ENCODE measurements at places on chromosomes 2 and 18.

GRCh38 chr2:71353248-71353647, 21.7 kb downstream of the ZNF638 start:
- no peak for DNase-seq

DNA sequence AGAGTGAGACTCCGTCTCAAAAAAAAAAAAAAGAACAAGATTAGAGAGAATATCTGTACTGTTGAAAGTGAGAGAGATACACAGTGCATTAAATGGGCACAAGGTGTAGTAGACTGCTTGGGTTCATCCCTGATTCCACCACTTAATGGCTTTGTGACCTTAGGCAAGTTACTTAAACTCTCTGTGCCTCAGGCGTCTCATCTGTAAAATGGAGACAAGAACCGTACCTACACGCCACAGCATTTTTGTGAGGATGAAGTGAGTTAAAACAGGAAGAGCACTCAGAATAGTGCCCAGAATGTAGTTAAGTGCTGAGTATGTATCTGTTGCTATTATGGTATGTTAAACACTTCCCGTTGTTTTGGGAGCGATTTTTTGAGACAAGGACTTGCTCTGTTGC, 64.3 kb downstream of the MTHFD2 start:
- no peak for DNase-seq

- DNase-seq: no peak
Measured at GRCh38 chr2:65545837-65546805, 113.7 kb upstream of the SPRED2 start.

GRCh38 chr2:15805206-15805605, 135.1 kb upstream of the MYCN start:
- no peak for DNase-seq

- DNase-seq: no peak
Measured at GRCh38 chr2:168662651-168663208, 139.7 kb upstream of the NOSTRIN start.

DNA sequence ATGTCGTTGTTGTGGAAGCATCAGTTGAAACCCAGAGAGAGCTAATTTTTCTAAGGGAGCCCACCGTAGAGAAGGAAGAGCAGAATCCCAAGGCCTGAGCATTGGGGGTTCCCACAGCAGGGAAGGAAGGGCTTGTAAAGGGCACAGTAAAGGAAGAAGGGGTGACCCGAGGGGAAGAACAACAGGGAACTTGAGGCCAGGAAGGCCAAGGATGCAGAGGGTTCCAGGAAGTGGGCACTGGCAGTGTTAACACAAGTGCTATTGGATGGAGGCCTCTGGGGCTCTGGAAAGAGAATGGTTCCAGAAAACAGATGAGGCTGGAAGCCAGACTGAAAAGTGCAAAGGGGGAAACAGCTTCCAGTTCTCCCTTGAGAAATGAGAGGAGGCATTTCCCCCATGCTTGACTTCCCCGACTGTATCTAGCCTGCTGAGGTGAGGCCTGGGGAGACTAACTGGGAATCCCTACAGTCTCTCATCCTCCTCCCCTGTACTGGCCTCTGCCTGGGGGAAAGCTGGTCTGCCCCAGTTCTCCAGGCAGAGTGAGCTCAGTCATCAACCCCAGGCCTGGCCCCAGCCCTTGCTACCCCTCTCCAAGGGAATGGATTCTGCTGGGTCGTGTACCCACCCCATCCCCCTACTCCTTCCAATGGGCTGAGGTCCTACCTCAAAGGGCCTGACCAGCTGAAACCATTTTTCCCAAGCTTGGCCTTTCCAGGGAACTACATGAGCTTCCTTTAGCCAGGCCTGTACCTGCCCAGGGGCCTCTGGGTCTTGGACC, 43.2 kb upstream of the MRPL33 start:
- DNase-seq: no peak

DNA sequence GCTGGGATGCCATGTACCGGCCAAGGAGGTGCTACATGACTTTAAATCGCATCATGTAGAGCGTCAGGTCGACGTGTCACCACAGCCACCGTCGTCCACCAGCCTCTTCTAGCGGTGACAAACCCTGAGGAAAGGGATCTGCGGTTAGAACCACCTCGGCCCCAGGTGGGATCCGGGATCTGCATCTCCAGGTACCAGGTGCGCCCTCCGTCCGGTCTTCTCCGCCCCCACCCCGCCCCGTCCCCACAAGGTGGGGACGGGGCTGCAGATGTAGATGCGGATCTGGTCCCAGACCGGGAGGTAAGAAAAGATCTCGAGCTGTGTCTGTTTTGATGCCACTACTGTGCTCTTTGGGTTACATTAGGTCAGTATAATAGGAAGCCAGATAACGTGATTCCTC, 38.4 kb downstream of the C1D start:
- no peak for DNase-seq

GRCh38 chr2:102637358-102637757, 18.0 kb downstream of the SLC9A2 start:
- DNase-seq: no peak

- no peak for DNase-seq
Measured at GRCh38 chr18:31619291-31619690, 27.6 kb downstream of the TTR start.

Data from stimulated activated CD4-positive, alpha-beta T cell treated with anti-CD3 and anti-CD28 coated beads, Interleukin-4, amount 100 ng/mL, for 4 hours (primary cell).